IPS DF 6.9 (cell line): ENCODE measurements at places on chromosomes 11 and 22.

GRCh38 chr11:47508240-47508957 lies 44.5 kb downstream of the CELF1 start:
- H3K4me3 ChIP-seq = no peak overlapping the region
- no peaks in the 10 kb centered on the region for H3K36me3 ChIP-seq
- H3K27ac ChIP-seq = no peak overlapping the region
- no peaks in the 10 kb centered on the region for H3K27me3 ChIP-seq
- H3K4me1 ChIP-seq = peaks cover 5% of the 10 kb centered on the region; the same call in 1 of the 2 replicates

DNA sequence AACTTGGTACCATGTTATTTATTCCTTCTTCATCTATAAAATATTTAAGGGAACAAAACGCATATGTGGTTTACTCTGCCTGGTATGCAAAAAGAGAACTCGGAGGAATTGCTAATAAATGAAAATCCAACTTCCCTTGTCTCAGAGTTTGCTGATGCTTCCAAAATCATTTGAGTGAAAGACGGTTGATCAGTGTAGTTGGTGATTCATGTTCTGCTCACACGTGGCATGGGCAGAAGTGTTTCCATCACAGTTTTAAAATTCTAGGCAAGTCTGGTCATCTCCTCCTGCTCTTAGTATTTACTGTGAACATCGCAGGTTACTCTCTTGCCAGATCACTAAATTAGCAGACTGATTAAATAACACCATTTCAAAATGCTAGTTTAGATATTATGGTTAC lies 11.9 kb upstream of the PARVB start:
- DNase-seq = no peak
- H3K27me3 ChIP-seq = no peaks in the 10 kb centered on the region
- H3K27ac ChIP-seq = no peak overlapping the region
- H3K36me3 ChIP-seq = no peaks in the 10 kb centered on the region; the same call in 1 of the 2 replicates

- no peaks in the 10 kb centered on the region for H3K36me3 ChIP-seq
- DNase-seq = no peak
- no peaks in the 10 kb centered on the region for H3K4me1 ChIP-seq
These were observed 13.9 kb downstream of the ZBED4 start for GRCh38 chr22:49867303-49868265.

- H3K4me1 ChIP-seq = peaks cover 9% of the 10 kb centered on the region
- H3K4me3 ChIP-seq = no peak overlapping the region
- H3K27ac ChIP-seq = no peak overlapping the region
- no peaks in the 10 kb centered on the region for H3K36me3 ChIP-seq
These were observed 277.8 kb downstream of the ST3GAL4 start for GRCh38 chr11:126633330-126633729.

- DNase-seq = no peak
- peaks cover 27% of the 10 kb centered on the region for H3K4me1 ChIP-seq
- H3K27ac ChIP-seq = no peak overlapping the region
These were observed 1.6 kb upstream of the IFITM1 start for GRCh38 chr11:312092-312816.

DNA sequence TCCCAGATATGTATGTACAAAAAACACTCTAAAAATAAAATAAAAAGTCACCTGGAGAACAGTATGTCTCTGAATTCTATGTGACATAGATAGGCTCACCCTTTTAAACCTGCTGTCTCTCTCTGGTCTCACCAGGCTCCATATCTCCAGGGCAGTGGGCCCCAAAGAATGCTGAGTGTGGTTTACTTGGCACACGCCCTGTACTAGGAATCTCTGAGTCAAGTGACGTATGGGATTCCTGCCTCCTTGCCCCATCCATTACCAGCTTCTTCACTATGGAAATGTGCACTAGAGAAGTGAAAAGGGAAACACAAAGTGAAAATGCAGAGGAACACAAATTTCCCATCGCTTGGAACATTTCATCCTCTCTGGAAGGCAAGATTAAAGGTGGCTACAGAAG lies 722.2 kb upstream of the TENM4 start:
- H3K4me3 ChIP-seq = no peak overlapping the region
- H3K36me3 ChIP-seq = no peaks in the 10 kb centered on the region
- H3K27ac ChIP-seq = no peak overlapping the region
- no peak for DNase-seq
- peaks cover 2% of the 10 kb centered on the region; the same call in 1 of the 2 replicates for H3K4me1 ChIP-seq

GRCh38 chr11:25794804-25795203 lies 537.1 kb upstream of the ANO3 start:
- H3K36me3 ChIP-seq = no peaks in the 10 kb centered on the region
- H3K4me3 ChIP-seq = no peak overlapping the region
- no peak overlapping the region for H3K27ac ChIP-seq
- peak; percentile 1 for DNase-seq
- H3K27me3 ChIP-seq = no peaks in the 10 kb centered on the region
- H3K4me1 ChIP-seq = no peaks in the 10 kb centered on the region

DNA sequence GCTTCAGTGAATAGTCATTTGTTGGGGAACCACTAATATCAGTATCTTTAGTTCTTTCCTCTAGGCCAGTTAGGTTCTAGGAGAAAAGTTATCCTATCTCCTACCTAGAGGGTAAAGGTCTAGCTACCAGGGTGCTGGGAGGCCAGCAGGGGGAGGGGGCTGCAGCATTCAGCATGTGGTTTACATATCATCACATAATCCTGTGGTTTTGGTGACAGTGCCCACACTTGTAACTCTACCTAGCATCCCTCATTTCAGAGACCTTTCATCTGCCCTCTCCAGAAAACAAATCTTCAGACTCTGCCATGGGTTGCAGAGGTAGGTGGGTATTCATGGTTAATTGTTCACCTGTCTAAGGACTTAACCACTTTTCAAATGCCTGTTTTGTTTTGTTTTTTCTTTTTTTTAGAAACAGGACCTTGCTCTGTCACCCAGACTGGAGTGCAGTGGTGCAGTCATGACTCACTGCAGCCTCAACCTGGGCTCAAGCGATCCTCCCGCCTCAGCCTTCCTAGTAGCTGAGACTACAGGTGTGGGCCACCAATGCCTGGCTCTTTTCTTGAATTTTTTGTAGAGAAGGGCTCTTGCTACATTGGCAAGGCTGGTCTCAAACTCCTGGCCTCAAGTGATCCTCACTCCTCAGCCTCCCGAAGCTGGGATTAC lies 146.8 kb downstream of the ENTHD1 start:
- H3K4me1 ChIP-seq = no peaks in the 10 kb centered on the region
- H3K4me3 ChIP-seq = no peak overlapping the region
- no peaks in the 10 kb centered on the region for H3K27me3 ChIP-seq
- H3K36me3 ChIP-seq = no peaks in the 10 kb centered on the region

DNA sequence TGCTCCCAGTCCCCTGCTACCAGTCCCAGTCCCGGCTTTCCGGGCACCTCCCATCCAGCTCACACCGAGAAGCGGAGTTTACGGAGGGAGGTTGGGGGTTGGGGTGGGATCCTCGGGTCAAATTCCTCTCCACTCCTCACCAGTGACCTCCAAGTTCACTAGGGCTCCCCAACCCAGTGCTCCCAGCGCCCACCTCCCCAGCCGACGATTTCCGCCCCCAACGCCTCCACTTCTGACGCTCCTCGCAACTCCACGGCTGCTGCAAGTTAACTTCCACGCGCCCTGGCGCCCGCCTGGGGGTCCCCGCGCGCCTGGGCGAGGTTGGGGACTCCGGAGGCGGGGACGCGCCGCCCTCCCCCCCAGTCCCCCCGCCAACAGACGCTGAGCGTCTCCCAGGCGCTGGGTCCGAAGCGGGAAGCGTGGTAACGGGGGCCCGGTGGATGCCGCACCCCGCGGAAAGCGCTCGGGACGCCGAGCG lies 526 bp downstream of the TPST2 start:
- no peak for DNase-seq
- H3K27me3 ChIP-seq = no peaks in the 10 kb centered on the region
- peak overlapping the region; percentile 97 for H3K4me3 ChIP-seq
- H3K27ac ChIP-seq = no peak overlapping the region
- H3K4me1 ChIP-seq = no peaks in the 10 kb centered on the region; the same call in none of the 2 replicates

DNA sequence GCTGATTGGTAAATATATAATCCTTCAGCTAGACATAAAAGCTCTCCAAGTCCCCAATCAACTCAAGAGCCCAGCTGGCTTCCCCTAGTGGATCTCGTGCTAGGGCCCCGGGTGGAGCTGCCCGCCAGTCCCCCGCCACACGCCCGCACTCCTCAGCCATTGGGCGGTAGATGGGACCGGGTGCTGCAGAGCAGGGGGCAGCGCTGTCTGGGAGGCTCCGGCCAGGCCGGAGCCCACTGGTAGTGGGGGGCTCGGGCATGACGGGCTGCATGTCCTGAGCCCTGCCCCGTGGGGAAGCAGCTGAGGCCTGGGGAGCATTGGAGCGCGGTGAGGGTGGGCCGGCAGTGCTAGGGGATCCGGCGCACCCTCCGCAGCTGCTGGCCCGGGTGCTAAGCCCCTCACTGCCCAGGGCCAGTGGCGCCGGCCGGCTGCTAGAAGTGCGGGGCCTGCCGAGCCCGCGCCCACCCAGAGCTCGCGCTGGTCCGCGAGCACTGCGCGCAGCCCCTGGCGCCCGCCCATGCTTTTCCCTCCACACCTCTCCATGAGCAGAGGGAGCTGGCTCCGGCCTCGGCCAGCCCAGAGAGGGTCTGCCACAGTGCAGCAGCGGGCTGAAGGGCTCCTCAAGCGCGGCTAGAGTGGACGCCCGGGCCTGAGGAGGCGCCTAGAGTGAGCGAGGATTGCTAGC lies 1680.6 kb upstream of the RAG2 start:
- H3K4me3 ChIP-seq = no peak overlapping the region
- H3K36me3 ChIP-seq = no peaks in the 10 kb centered on the region
- DNase-seq = no peak

DNA sequence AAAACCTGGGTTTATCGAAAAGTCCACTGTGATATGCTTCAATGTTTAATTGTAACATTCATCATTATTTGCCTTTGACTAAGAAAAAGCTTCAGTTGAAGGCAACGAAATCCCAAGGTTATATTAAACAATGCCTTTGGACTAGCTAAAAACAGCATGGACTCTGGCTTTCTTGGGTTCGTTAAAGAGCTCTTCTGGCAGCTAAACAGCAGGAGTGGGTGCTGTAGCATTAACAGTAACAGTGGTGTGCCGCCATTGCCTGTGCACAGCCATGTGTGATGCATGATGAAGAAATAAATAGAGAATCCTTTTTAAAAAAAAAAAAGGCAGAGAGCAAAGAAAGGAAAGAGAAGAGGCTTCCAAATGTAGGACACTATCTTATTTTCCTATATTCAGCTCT lies 406.6 kb upstream of the FAT3 start:
- H3K4me1 ChIP-seq = no peaks in the 10 kb centered on the region; the same call in 1 of the 2 replicates
- no peak overlapping the region for H3K27ac ChIP-seq
- H3K27me3 ChIP-seq = no peaks in the 10 kb centered on the region
- DNase-seq = no peak
- no peak overlapping the region for H3K4me3 ChIP-seq

DNA sequence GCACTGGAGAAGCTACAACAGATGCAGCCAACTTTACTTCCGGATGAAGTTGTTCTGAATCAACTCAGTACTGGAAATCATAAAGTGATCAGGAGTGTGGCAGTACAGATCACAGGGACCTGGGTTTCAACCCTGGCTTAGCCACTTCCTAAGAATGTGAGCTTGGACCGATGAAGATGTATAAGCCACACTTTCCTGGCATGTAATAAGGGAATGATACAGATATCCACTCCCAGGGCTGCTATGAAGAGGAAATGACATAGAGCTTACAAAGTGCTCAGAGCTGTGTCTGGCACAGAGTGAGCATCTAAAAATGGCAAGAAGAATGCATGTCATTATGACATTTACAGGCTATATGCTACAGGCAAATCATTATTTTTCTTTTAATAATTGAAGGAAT lies 378.7 kb downstream of the NTM start:
- DNase-seq = no peak
- no peaks in the 10 kb centered on the region for H3K36me3 ChIP-seq
- no peaks in the 10 kb centered on the region for H3K27me3 ChIP-seq
- H3K4me1 ChIP-seq = no peaks in the 10 kb centered on the region; the same call in 1 of the 2 replicates
- no peak overlapping the region for H3K27ac ChIP-seq

DNA sequence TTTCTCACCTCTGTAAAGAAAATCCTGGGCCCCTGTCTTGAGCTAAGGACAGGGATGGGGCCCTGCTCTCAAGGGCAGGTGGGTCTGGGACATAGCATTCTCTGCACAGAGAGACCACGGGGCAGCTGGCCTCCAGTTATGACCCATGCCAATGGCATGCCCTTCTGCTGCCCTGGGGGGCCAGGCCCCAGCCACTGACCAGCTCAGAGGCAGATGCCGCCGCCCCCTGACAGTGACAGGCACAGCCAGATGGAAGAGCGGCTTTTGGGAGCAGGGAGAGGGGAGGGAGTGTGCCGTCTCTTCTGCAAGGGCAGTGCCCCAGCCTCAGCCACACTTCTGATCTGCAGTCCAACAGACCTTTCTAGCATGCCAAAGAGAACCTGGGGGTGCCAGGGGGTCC lies 114.8 kb upstream of the NAV2 start:
- DNase-seq = no peak
- no peak overlapping the region for H3K4me3 ChIP-seq
- H3K27ac ChIP-seq = no peak overlapping the region
- no peaks in the 10 kb centered on the region for H3K36me3 ChIP-seq

DNA sequence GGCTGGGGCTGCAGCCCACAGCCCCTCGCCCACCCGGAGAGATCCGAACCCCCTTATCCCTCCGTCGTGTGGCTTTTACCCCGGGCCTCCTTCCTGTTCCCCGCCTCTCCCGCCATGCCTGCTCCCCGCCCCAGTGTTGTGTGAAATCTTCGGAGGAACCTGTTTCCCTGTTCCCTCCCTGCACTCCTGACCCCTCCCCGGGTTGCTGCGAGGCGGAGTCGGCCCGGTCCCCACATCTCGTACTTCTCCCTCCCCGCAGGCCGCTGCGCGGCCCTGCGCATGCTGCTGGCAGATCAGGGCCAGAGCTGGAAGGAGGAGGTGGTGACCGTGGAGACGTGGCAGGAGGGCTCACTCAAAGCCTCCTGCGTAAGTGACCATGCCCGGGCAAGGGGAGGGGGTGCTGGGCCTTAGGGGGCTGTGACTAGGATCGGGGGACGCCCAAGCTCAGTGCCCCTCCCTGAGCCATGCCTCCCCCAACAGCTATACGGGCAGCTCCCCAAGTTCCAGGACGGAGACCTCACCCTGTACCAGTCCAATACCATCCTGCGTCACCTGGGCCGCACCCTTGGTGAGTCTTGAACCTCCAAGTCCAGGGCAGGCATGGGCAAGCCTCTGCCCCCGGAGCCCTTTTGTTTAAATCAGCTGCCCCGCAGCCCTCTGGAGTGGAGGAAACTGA lies 731 bp downstream of the GSTP1 start:
- no peaks in the 10 kb centered on the region for H3K27me3 ChIP-seq
- DNase-seq = no peak
- peak overlapping the region; percentile 77 for H3K4me3 ChIP-seq
- peaks cover 8% of the 10 kb centered on the region for H3K4me1 ChIP-seq

GRCh38 chr11:128865490-128865889 lies 1.6 kb downstream of the KCNJ1 start:
- peaks cover 4% of the 10 kb centered on the region for H3K4me1 ChIP-seq
- H3K27ac ChIP-seq = no peak overlapping the region
- no peaks in the 10 kb centered on the region for H3K27me3 ChIP-seq
- no peak for DNase-seq
- no peak overlapping the region for H3K4me3 ChIP-seq
- no peaks in the 10 kb centered on the region for H3K36me3 ChIP-seq
